ENCODE measurements at places on chromosomes 5 and 9.
A peak's percentile ranks its signal among the peaks of the same experiment; 100 is the strongest.

DNA sequence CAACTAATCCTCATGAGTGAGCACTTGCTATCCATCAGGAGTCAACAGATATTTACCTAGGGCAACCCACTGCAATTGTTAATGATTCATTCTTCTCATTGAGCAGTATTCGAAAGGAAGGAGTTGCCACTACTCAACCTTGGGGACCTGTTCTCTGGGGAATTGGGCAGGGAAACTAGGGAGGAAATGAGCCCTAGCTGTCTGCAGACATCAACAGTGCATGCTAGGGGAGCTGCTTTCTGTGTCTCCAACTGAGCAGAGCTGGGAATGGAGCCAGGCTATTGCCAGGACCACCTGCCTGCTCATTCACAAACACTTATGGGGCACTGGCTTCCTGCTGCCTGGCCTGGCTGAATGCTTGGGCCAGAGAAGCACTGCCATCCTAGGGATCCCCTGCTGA is 183.4 kb downstream of the TMEM38B start:
- peak; percentile 92 for DNase-seq

GRCh38 chr5:169071-169727 is 22.1 kb upstream of the LRRC14B start:
- no peak for DNase-seq

DNA sequence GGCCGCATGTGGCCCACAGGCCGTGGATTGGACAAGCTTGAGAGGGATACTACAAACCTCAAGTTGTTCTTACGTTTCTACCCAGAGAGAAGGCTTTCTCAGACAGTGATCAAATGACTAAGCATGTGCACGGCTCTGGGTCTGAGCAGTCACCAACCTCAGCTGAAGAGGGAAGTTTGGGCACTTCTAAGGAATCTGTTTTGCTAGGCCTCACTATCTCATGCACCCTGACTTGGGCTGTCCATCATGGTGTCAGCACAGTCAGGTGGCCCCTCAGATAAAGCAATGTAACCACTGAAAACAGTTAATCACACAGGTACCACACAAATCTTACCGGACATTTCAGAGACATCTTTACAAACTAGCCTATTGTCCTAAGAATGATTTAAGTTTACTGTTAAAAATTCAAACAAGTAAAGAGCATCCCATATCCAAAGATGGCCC is 24.6 kb downstream of the CSF2 start:
- no peak for DNase-seq

- DNase-seq, result no peak
Observed at GRCh38 chr9:121906074-121906870, 186.8 kb downstream of the TTLL11 start.

DNA sequence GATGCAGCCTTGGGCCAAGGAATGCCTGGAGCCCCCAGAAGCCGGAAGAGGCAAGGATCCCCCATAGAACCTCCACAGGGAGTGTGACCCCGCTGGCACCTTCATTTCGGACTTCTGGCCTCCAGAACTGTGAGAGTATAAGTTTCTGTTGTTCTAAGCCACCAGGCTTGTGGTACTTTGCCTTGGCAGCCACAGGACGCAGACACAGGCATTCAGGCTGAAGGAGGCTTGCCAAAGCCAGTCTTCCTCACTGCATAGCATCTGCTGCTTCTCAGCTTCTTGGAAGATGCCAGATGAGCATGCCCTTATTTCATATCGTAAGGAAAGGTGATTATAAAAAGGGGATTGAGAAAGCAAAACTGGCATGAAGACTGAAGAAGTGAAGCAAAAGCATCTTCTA is 61.1 kb upstream of the TAS2R1 start:
- DNase-seq, result no peak

DNA sequence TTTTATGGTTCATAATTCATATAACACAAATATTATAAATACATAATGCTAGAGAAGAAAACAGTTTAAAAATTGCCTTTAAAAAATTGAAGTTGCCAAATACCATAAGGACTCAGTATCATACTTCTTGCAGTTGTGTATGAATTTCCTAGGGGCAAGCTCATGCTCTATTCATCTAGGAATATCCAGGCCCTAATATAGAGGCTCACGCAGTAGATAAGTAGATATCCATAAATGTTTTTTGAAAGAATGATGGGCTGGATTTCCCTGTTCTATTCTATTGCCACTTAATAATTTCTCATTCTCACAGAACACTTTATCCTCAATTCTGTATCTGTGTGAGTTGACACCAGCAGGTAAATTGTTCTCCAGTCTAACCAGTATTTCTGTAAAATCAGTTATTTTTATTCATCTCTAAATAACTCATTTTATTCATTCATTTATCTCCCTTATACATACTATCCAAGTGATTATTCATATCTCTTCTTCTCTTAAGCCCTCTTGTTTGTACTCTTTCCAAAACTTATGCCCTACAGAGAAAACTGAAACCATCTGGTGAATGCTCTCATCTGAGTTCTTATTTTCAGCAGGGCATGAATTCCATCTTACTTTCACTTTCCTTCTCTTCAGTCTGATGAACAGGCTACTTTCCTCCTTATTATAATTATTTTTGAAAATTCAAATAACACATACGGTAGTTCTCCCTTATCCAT is 97.1 kb downstream of the SLC44A1 start:
- peak; percentile 15 for DNase-seq

Data from NCI-H2171 treated with DMSO at 0.1 percent for 48 hours (cell line).